EH (cell line): ENCODE measurements at places on chromosomes 7 and 10.

- no peak for DNase-seq
Measured at GRCh38 chr10:11175823-11176243, 158.2 kb downstream of the CELF2 start.

DNA sequence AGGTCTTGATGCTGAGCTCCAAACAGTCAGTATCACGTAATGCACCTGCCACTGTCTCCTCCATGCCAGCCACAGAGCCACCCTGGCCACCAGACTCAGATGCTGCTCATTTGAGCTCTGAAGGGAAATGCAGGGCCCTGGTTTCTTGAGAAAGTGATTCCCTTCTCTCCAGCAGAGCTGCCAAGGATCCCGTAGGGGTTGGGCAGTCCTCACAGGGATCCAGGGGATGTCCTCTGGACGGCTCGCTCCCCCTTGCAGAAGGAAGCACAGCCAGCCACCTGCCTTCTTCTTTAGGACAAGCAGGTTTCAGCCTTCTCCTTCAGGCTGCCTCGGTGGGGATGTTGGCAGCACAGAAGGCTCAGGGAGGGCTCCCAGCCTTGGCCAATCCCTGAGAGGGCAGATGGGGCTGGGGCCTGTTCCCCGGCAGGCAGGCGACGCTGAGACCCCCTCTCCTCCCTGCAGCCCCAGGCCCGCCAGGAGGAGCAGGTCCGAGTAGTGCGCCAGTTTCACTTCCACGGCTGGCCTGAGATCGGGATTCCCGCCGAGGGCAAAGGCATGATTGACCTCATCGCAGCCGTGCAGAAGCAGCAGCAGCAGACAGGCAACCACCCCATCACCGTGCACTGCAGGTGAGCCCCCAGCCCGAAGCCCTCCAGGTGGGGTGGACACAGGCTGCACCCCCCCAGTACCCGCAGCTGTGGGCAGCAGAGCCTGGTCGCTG is 48.9 kb downstream of the MKI67 start:
- DNase-seq: no peak

GRCh38 chr7:98569691-98570337 is 47.3 kb upstream of the NPTX2 start:
- DNase-seq: no peak

GRCh38 chr7:152987656-152988055 is 228.1 kb downstream of the ACTR3B start:
- peak; percentile 50 for DNase-seq

DNA sequence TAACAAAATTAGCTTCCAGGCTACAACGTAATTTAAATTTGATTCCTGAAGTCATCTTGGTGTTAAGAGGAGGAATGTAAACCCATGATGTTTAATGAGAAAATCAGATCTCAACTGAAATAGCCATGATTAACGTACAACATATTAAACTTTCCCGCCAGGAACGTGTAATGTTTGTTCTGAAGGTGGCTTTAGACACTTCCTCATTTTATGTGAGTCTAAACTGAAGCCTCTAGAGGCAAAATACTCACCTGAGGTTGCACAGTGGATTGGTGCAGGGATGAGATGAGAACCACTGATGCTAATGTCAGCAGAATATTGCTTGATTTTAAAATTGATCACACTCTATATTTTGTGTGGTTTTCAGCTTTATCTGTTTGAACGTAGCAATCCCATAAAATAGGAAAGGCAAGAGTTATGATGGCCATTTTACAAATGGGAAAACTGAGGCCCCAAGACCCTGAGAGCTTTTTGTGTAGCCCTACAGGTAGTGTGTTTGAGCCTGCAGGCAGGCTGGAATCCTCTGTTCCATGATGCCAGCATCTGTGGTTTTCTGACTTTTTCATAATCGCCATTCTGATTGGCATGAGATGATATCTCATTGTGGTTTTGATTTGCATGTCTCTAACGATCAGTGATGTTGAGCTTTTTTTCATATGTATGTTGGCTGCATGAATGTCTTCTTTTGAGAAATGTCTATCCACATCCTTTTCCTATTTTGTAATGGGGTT is 243.7 kb upstream of the BMPER start:
- DNase-seq: no peak

DNA sequence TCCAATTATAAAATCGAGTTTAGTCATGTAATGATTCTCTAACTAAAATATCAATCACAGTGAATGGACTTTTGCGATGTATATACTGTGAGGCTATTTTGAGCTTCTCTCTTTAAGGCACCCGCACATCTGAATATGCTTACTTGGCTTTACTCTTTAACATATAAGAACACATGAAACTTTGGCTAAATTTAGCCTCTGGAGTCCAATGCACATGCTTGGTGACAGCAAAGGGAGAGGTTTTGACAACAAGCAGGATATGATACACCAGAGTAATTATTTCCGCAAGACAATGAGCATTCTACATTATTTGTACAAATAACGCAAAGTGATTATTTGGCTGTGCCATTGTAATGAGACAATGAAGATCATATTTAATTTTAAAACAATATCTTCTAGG is 72.4 kb downstream of the ARID5B start:
- peak; percentile 31 for DNase-seq

DNA sequence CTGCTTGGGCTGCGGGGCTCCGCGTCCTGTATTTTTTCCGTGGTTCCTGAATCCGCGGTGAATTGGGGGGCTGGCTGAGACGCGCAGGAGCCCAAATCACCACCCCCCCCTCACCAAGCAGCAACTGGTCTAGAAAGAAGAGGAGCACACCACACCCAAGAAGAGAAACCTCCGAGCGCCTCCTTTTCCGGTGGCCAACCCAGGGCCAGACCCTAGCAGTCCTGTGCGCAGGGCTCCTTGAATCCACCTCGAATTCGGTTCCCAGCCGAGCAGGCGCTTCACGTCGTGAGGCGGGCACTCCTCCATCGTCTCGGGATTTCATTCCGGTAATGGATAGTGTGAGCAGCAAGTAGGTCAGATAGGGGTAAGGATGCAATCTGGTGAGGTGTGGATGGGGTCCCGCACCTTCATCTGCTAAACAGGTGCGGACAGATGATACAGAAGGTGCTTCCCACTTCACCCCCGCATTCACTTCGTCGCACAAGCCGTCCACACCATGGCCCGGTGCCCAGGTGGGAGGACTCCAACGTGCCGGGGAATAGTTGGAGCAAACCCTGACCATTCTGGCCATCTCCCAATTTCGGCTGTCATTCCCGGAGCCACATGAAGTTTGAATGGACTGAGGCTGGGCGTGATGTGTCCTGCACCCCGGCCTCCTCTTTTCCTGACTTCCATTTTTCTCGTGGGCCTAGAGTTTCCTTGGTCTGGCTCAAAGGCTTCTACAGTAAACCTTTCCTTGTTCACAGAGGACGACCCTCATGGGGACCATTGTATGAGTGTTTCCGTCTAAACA is 19.8 kb upstream of the ZNF273 start:
- no peak for DNase-seq

- peak; percentile 27 for DNase-seq
Measured at GRCh38 chr10:121490871-121491519, 107.2 kb downstream of the FGFR2 start.

DNA sequence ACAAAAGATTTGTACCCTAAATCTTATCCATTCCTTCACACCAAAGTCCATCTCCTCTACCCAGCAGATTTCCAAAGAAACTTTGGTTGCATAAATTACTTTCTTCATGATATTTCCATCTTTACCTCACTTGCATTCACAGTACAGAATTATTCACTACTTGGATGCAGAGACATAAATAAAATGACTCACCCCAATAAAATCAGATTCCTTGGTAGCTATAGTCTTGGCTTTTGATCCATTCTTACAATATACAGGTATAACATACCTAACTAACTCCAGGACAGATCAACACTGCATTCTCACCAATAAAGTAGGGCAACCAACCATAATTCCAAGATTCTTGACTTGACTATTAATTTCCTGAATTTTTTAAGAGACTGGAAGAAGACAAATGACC is 815.1 kb downstream of the MAGI2 start:
- no peak for DNase-seq

DNA sequence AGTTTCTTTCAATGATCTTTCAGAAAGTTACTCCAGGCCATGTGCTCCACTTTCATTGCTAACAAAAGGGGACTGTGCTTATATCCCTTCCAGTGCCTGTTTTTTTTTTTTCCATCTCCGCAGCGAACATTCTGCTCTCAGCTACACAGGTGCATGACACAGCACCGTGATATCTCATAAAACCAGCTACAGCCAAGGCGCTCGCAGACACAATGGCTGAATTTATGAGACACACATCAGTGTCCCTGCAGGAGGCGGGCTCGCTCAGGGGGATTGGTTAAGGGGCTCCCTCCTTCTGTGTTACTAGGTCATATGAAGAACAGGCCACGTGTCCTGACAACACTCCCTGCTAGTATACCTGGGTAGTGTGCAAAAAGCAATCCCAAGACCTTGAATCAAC is 245.5 kb downstream of the SKAP2 start:
- no peak for DNase-seq

- no peak for DNase-seq
Measured at GRCh38 chr7:46286957-46287356, 365.9 kb upstream of the IGFBP3 start.

DNA sequence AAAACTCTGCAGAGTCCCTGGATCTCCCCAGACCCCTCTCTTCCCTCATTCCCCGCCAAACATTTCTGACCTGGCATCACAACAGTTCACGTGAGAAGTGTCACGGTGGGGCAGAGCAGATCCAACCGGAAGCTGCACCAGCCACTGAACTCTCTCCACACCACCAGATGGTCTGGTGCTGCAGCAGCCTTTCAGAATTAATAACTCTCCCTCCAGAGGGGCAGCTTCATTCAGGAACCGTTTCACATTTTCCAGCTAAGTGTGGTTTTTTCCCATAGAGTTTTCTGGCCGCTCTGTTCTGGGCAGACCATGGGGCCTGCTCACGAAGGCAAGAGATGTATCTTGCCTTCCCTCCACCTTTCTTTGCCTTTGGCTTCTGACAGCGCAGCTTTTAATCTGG is 486.7 kb upstream of the GALNT17 start:
- DNase-seq: no peak

DNA sequence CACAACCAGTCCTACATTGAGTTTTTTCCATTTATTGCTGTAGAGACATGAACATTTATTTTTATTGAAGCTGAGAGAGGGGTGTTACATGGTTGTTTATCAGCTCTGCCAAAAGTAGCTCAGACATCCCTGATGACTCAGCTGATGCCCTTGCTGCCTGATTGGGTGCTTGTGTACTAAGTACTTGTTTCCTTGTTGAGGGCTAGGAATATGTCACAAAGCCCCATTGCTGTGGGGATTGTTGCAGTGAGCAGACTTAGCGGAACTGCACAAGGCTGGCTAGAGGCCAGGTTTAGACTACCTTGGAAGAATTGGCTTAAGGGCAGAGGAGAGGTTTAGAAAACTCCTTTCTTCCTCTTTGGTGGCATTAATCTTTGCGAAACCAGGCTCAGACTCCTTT is 110.6 kb downstream of the AUTS2 start:
- no peak for DNase-seq

GRCh38 chr10:11831520-11831951 is 8.4 kb downstream of the PROSER2 start:
- no peak for DNase-seq

- no peak for DNase-seq
Measured at GRCh38 chr10:131573256-131573655, 261.7 kb upstream of the TCERG1L start.

DNA sequence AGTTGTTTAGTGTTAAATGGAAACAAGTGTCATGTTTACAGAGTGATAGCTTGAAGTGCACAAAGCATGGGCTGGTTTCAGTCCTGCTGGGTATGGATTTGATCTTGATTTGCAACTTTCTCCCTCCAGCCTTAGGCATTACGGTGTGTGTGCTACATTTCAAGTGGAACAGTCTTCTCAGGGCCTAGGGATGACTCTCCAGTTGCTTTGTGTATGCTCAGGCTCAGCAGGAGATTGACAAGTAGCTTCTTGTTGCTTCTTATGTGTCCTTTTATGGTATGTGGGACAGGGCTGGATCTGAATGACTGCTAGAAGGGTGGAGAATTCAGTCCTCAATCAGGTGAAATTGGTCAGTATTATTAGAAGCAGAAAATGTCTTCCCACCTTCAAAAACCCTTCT is 51.3 kb upstream of the PLEKHA1 start:
- no peak for DNase-seq

DNA sequence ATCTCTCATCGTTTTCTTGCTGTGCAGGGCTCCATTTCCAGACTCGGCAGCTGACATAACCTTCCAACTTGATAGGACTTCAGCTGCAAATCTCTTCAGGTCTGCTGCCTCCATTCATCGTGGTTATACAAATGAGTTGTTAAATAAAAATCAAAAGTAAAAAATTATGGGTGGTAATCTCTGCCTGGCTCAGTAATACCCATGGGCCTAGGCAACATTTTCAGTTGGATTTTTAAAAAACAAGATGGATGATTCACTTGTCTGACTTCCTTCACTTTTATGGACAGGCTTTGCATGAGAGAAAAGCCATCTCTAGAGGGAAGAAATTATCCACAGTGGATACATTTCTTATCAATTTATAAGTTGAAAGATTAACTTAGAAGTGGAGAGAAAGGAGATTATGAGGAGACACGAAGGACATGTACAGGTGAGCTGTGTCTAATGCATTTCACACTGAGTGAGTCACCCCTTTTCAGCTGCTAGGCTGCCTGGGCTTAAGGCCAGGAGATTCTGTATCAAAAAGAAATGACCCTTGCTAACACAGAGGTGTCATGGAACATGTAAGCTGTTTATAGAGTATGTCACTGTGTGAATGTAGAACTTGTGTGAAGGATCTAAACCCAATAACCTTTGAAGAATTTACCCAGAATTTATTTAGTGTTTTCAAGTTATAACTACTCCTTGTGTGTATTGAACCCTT is 495.1 kb downstream of the AUTS2 start:
- no peak for DNase-seq
